ENCODE measurements at places on chromosomes 13 and 19.

- DNase-seq: no peak
Measured at GRCh38 chr13:40568246-40569023, 98.0 kb downstream of the FOXO1 start.

GRCh38 chr19:7850000-7850813 lies 20.2 kb downstream of the EVI5L start:
- peak; percentile 43 for DNase-seq

- no peak for DNase-seq
Measured at GRCh38 chr13:109694972-109695371, 91.4 kb downstream of the IRS2 start.

GRCh38 chr13:20053016-20053415 lies 94.5 kb downstream of the ZMYM2 start:
- DNase-seq: no peak

GRCh38 chr13:51327961-51328360 lies 11.5 kb upstream of the SERPINE3 start:
- DNase-seq: no peak

GRCh38 chr13:45055902-45056648 lies 64.2 kb upstream of the GTF2F2 start:
- DNase-seq: no peak

DNA sequence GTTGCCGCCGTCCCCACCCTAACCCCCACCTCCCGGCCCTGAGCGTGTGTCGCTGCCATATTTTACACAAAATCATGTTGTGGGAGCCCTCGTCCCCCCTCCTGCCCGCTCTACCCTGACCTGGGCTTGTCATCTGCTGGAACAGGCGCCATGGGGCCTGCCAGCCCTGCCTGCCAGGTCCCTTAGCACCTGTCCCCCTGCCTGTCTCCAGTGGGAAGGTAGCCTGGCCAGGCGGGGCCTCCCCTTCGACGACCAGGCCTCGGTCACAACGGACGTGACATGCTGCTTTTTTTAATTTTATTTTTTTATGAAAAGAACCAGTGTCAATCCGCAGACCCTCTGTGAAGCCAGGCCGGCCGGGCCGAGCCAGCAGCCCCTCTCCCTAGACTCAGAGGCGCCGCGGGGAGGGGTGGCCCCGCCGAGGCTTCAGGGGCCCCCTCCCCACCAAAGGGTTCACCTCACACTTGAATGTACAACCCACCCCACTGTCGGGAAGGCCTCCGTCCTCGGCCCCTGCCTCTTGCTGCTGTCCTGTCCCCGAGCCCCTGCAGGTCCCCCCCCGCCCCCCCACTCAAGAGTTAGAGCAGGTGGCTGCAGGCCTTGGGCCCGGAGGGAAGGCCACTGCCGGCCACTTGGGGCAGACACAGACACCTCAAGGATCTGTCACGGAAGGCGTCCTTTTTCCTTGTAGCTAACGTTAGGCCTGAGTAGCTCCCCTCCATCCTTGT lies 6.4 kb downstream of the YIPF2 start:
- DNase-seq: no peak

DNA sequence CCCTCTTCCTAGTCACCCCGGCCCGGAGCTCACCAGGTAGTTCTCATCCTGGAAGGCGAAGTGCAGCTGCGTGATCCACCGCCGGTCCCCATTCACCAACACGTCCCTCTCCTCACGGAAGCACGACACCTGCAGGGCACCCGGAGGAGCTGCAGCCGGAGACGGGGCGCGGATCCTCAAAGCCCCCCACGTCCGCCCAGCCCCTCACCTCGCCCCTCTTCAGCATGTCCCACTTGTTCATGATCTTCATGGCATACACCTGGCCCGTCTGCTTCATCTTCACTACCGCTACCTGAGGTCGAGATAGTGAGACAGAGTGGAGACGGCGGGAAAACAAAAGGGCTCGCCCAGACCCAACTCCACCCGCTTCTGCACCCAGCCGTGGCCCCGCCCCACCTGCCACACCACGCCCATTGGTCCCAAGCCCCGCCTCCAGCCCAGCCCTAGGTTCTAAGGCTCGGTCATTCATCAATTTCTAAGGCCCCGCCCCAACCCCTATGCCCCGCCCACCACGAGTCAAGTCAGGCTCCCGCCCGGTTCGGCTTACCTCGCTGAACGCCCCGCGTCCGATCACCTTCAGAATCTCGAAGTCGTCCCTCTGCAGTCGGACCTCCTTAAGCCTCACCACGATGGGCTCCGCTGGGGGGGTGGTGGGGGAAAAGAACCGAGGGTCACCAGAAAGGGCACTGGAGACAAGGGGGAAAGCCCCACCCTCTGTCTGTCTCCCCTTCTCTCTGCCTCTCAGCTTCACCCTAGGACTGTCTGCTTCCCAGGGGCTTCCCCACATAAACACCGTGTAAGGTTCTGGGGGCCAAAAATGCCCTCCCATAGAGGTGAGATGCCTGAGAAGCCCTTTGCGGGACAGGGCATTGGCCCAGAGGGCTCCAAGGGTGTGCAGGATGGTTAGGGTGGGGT lies 2.8 kb downstream of the DMPK start:
- peak; percentile 96 for DNase-seq

DNA sequence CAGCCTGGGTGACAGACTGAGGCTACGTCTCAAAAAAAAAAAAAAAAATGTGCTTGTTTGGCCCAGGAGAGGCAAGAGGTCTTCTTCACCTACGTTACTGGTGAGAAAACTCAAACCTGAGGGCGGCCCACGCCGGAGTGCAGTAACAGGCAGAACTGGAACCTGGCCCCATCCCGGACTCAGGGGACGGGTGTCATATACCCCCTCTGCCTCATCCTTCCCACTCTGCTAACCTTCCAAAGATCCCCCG lies 414 bp upstream of the ADAT3 start:
- no peak for DNase-seq

GRCh38 chr13:33514362-33514761 lies 228.8 kb upstream of the STARD13 start:
- DNase-seq: no peak

GRCh38 chr13:41694545-41695301 lies 237.4 kb downstream of the RGCC start:
- no peak for DNase-seq

DNA sequence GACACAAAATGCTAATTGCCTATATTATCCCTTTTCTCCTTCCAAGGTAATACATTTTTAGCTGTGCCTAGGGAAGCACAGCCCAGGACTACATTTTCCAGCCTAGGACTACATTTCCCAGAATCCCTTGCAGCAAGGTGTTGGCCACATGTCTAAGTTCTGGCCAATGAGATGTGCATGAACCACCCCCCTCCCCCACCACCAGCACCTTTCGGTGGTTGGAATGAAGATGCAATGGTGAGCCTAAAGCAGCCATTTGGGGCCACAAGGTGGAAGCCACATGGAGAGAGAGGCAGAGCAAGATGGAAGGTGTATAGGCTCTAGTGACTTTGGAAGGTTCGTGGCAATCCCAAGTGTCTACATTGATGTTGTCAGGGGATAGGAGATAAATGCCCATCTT lies 16.2 kb downstream of the UNC13A start:
- peak; percentile 66 for DNase-seq

GRCh38 chr19:10966809-10967208 lies 6.0 kb downstream of the SMARCA4 start:
- DNase-seq: no peak

DNA sequence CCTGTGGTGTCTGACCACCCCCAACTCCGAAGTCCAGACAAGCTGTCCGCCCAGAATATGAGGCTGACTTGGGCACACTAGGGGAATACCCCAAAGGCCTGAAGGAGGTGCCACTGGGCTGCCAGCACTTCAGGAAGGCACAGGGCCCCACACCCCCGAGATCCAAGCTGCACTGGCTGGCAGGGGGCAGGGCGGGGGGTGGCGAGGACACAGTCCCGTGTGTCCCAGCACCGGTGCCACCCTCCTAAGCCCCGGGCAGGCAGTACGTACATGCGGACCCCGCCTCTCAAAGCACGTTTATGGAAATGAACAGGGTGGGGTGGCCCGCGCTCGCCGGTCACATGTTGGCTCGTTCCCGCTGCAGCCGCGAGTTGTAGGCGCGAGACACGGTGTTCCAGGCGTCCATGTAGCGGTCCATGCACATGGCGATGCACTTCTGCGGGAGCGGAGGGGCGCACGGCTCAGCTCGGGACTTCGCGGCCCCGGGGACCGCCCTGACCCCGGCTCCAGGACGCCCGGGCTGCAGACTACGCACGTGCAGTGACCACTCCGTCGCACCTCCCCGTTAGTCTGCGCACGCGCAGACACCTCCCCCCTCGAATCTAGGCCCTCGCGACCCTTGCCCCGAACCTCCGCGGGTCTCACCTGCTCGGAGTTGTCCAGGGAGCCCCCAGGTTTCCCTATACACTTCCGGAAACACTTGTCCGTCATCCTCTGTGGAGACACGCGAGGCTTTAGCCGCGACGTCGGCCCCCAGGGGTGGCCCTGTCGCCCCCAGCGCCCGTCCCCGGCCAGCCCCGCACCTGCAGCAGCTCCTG lies 566 bp downstream of the TIMM13 start:
- DNase-seq: peak; percentile 69

DNA sequence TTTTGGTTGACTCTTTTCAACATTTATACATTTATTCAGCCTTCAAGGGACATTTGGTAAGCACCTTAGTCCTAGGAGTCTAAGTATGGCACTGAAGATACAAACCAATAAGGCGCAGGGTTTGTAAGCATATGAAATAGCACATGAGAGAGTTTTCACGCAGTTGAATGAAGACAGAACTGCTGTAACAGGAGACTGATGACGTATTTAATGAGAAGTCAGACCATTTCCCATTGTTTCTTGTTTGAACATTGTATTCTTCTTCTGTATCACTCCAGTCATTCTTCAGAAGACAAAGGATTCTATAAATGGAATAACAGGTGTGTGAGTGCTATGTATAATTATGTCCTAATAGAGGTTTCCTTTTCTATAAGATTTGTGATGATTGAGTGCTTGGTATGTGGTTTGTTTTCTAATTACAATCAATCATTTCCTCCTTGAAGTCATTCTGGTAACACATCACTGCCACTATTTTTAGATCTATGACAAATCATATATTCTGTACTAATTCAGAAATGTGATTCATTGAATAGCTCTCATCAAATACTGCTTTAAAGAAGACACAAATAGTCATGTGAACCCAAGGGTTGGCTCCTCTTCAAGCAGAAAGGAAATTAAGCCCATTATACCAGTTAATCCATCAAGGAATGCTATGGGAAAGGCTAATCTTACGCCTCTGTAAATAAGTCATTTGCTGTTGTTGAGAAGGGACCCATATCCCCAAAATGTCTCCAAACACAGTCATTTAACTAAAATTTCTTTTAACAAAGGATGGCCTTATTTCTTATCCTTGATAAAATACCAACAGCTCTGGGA lies 222.8 kb upstream of the NBEA start:
- no peak for DNase-seq

DNA sequence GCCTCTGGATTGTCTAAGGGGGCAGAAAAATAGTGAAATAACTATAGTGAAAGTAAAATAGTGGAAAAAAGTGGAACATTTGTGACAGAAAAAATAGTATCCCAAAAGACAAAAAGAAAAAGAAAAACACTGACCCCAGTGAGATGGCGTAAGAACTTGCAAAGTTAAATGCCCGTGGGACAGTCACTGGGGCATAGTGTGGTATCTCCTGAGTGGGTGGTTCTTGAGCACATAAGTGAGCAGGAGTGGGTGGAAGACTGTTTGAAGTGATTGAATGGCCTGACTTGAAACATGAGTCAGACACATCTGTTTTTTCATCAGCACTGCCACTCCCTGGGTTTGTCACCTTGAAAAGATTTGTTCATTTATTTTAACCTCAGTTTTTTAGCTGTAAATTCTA lies 2.5 kb downstream of the ZNF430 start:
- no peak for DNase-seq

- no peak for DNase-seq
Measured at GRCh38 chr13:31052478-31052877, 109.2 kb downstream of the HSPH1 start.

GRCh38 chr19:40381321-40381720 lies 8.7 kb downstream of the HIPK4 start:
- DNase-seq: no peak

- DNase-seq: no peak
Measured at GRCh38 chr19:11708457-11708856, 30.3 kb downstream of the ZNF823 start.

DNA sequence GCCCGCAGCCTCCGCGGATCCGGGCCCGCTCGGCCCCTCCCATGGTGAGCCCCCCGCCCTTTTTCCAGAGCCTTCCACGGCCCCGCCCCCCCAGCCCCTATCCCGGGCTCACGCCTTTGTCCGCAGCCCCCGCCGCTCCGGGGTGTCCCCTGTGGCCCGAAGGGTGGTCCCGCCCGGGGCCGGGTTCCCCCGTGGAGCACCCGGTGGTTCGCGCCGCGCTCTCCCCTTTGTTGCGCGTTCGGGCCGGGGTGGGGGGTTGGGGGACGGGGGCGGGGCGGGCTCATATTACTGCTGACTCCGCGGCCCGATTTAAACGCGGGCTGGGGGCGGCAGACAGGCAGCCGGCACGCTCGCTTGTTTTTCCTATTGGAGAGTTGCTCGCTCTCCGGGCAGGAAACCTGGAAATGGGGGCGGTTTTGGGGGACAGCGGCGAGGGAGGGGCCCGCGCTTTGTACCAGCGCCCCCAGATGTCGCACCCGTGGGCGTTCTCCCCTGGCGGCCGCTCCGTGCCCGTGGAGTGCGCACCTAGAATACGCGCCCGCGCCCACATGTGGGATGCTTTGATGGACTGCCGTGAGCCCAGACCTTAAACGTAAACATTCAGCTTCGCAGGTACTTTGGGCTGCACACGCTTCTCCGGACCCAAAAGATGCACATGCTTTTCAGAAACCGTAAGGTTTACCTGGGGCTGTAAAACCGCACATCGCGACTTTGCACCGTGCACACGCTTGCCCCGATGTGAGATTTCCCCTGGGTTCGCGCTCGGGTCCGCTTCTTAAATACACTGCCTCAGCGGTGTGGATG lies 699 bp downstream of the PTOV1 start:
- no peak for DNase-seq

- no peak for DNase-seq
Measured at GRCh38 chr13:29319451-29319850, 276.0 kb downstream of the SLC7A1 start.

DNA sequence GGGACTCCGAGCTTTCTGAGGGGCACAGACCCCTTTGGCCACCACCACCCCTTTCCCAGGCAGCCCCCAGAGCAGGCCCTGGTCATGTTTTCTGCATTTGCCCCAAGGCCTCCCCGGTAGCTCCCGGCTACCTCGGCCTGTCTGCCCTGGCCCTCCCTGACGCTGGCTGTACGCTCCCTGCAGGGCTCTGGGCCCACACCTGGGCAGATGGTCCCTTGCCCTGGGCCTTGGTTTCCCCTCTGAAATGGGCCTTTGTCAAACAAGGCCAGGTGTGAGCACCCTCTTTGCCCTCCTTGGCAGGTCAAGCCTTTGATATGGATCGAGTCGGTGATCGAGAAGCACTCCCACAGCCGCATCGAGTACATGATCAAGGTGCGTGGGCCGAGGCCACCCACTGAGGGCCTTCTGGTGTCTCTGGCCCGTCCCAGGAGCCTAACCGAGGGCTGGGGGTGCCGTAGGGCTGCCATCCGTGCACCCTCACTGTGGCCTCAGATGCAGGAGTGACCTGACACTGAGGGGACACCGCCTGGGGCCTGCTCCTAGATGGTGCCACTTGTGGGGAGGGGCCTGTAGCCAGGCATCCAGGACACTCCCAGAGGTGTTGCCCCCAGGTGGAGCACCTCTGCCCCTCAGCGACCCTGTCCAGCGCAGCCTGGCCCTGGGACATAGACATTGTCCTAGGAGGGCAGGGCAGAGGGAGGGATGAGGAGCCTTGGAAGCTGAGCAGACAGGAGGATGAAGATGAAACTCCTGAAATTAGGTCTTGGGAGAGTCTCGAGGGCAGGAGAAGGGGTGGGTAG lies 30.3 kb downstream of the AP1M1 start:
- no peak for DNase-seq

All from BE2C (cell line).